ENCODE measurements at places on chromosomes 1 and 21. TPM values are rescaled to one million over a fixed set of nuclear protein-coding genes. Genes with fewer than 3 reads are reported as not detected.

Gene SEMA4A
- total RNA-seq, result 4.6 TPM

Gene PRELP
- not detected for total RNA-seq

Gene SPATA21
- 0.12 TPM for total RNA-seq

Gene CLEC20A
- not detected for total RNA-seq

Gene RPE65
- not detected for total RNA-seq

Gene OR6Y1
- total RNA-seq, result not detected

Gene PLCH2
- 14.0 TPM for total RNA-seq

Gene RPL11
- 1,009 TPM for total RNA-seq

Gene C1orf53
- 0.39 TPM for total RNA-seq

Gene AQP10
- not detected for total RNA-seq

Gene KIF17
- not detected for total RNA-seq

Gene KLF17
- total RNA-seq, result not detected

Gene CC2D1B
- 71.4 TPM for total RNA-seq

Gene CLCA1
- total RNA-seq, result not detected

Gene SH3BGR
- total RNA-seq, result 1.2 TPM

Gene PDZK1
- 0.49 TPM for total RNA-seq

Gene KCNN3
- total RNA-seq, result 0.07 TPM

Gene CEP170
- 42.7 TPM for total RNA-seq

Gene CD1E
- not detected for total RNA-seq

Gene NR1I3
- not detected for total RNA-seq

Gene HSPB7
- total RNA-seq, result not detected

Gene OR2T35
- total RNA-seq, result not detected

Gene NEGR1
- total RNA-seq, result not detected

Gene CLSTN1
- total RNA-seq, result 103 TPM

Gene SLC5A9
- not detected for total RNA-seq

Measured in T-helper 1 cell treated with Interleukin-12 subunit alpha and Interleukin-12 subunit beta and Interleukin-4 antibody, amounts not matched to agents 30 ng/mL and 1 ng/mL, for 36 hours (primary cell).